Stimulated activated CD4-positive, alpha-beta T cell treated with anti-CD3 and anti-CD28 coated beads, Interleukin-1b, Interleukin-23, amount 100 ng/mL, for 48 hours (primary cell): ENCODE measurements at places on chromosomes 2 and 18.
A peak's percentile ranks its signal among the peaks of the same experiment; 100 is the strongest.

- DNase-seq = peak; percentile 68
These were observed 49.3 kb downstream of the GREB1 start for GRCh38 chr2:11582862-11583752.

DNA sequence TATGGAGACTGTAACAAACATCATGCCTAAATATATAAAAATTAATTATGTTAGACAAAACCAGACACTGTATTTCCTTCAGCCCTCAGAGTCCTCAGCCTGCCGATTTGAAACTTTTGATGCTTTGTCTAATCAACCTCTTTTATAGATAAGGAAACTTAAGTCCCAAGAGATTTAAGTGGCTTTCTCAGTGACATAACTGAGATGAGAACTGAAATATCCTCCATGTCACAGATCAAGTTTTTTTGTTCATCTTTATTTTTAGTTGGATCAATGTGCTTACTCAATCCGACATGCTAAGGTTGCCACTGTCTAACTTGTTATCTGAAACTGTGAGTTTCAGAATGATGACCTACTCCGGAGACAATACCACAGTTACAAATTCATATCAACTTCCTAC lies 72.3 kb downstream of the BARD1 start:
- DNase-seq = no peak

- DNase-seq = no peak
These were observed 27.2 kb upstream of the LANCL1 start for GRCh38 chr2:210503725-210504191.

DNA sequence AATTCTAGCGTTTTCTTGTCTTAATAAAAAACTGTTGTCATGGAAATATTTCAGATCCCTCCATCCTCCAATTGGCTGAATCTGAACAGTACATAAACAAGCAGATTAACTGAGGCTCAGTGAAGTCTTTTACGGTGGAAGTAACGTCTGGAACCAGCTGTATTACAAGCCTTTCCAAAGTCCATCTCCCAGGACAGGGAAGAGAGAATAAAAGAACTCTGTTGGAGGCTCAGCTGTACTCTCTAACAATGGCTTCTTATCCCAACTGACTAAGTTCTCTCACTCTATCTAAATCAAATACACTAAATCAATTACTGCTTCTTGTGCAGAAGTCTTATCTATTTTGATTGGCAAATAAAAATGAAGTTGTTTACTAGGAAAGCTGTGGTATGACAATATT lies 19.9 kb upstream of the NEDD4L start:
- no peak for DNase-seq

DNA sequence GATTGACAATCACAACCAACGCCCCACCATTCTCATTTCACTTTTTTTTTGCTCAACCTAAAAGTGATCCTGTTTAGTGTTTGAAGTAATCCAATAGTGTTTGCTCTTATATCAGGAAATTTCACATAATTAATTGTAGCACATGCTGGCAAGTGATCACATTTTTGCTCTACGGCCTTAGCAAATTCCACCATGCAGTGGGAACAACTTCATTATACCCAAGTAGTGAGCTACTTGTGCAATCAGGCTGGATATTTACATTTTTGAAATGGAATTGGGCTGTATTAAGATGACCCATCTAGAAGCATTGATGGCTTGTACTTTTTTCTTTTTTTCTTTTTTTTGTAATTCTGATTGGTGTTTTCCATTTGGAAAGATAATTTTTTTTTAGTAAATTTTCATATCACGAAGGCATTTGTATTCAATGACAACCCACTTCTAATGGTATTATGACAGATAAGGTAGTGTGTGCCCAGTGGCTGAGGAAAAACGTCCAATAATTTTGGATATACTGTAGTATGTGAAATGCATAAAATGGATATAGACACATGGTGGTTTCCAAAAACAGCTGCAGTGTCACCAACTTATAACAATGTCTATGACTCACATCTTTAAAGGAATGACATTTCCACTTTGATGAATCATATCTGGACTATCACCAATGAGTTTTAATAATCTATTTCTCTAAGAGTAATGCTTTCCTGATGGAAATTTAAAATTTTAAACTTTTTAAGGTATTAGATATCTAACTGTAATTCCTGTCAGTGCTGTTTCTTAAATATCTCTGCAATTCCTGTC lies 130.6 kb downstream of the COL6A3 start:
- no peak for DNase-seq

DNA sequence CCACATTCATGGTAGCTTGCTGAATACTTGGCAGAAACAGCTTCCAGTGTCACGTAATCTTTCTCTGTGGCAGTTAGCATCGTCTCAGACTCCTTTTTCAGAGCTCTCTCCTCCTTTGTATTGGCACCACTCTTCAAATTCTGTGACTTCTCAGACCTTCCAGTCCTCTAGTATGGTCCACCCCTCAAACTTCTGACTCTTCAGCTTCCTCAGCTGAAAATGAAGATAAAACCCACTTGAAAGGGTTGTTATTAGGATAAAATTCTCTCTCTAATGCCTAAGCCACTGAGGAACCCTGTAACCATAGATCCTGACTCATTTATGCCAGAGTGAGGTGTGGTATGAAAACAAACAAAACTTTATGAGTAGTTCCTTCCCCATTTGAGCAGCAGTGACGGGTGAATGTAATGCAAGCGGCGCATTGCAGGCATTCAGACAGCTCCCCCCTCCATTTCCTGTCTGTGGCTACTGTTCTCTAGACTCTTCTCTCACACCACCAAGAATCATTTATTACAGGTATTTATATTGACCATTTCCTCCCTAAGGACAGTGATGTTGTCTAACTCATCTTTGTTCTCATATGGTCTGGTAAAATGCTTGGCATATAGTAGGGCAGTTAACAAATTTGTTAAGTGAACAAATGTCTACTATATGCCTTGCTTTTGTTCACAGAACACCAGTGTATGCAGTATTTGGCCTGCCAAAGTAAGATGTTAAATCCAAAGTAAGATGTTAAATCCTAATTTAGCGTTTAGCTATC lies 35.3 kb downstream of the GALNT1 start:
- peak; percentile 75 for DNase-seq

- peak; percentile 10 for DNase-seq
These were observed 49.4 kb downstream of the AGAP1 start for GRCh38 chr2:235543128-235543750.

DNA sequence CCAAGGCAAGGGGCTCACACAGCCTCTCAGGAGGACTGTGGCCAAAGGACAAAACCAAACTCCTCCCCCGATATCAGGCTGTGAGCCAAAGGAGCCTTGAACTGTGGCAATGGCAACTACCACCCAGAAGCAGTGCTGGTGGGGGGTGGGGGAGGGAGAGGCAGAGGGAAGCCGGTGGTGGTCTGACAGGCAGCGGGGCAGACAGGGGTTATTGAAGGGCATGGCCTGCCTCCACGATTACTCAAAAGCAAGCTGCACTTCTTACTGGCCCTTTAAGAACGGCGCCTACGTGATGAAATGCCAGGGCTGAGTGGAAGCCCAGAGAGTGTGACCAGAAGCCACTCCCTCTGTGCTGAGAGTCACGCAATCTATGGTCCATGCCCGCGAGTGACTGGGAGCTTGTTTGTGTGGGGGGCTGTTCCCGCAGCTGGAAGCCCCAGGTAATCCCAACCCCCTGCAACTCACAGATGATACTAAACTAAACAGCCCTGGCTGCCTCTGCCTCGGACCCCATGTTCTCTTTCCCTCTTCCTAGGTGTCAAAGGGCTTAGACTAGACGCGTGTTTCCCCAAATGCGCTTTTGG lies 128.2 kb upstream of the CXCR4 start:
- no peak for DNase-seq

DNA sequence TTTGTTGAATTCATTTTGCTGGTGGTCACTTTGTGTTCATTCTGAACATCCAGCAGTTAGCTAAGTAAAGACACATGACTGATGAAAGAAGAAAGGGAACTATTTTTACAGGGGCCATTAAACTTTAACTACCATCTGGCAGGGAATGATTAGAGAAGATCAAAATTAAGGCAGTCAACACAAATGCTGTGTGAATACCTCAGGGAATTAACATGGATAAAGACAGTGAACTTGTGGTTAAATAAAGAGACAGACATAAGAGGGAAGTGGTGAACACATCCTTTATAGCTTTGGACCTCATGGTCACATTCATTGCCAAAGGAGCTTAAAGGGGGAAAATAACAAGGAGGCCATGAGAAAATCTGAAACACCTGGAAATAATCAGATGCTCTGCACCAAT lies 52.6 kb upstream of the ATP5MC3 start:
- DNase-seq = no peak

DNA sequence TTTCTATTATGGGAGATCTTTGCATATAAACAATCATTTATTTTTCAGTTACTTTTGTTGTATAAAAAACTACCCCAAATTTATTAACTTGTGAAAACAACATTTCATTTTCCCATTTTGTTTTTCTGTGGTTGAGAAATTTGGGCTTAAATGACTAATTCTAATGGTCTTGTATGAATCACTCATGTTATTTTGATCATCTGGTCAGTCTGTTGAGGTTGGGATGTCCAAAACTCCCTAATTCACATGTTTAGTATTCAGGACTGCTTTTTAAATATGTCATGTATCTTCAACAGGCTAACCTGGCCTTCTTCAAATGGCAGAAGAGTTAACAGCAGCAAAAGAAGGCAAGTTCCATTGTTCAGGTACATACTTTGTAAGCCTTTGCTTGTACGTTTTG lies 788.1 kb downstream of the TRIB2 start:
- no peak for DNase-seq

- DNase-seq = no peak
These were observed 181.4 kb upstream of the MSH6 start for GRCh38 chr2:47601568-47601967.

- no peak for DNase-seq
These were observed 256.1 kb downstream of the RPRM start for GRCh38 chr2:153222231-153223165.

GRCh38 chr18:48140731-48141130 lies 210.3 kb upstream of the SMAD2 start:
- no peak for DNase-seq

DNA sequence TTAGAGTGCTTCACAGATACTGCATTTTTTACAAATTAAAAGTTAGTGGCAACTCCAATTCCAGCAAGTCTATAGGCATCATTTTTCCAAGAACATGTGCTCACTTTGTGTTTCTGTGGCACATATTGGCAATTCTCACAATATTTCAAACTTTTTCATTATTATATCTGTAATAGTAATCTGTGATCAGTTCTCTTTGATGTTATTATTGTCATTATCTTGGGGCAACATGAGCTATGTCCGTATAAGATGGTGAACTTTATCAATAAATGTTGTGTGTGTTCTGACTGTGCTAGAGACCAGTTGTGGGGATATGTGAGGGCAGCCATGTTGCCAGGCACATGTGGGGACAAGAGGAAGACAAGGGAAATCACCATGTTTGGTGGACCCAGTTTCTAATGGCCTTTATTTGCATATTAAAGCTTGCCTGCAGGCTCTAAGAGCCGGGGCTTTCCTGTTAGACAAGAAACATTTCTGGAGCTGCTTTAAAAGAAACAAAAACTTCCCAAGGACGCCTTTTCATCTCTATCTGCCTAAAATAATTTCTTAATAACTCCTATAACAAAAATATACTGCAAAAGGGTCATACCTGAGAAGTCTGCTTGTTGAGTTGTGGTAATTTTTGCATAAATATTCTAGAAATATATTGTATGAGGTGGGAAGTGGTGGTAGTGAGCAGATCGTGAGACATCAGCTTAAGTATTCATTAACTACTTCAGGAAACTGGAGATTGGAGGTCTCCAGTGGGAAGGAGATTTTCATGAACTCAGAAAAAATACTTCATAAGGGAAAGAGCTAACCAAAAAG lies 37.2 kb downstream of the KYNU start:
- DNase-seq = no peak

DNA sequence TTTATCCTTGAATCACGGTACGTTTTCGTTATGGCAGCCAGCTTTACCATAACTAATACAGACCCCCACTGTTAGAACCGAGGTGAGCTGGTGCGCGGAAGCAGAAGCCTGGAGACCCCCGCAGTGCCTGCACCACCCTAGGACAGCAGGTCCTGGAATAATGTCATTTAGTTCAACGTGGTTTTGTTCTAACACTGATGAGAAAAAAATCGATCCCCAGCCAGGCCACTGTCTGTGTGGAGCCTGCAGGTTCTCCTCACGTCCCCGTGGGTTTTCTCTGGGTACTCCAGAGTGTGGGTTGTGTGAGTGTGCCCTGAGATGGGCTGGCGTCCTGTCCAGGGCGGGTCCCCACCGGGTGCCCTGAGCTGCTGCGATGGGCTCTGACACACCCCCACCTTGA lies 69.9 kb upstream of the ST3GAL5 start:
- DNase-seq = no peak
